ENCODE measurements at places on chromosomes 6 and 20.

DNA sequence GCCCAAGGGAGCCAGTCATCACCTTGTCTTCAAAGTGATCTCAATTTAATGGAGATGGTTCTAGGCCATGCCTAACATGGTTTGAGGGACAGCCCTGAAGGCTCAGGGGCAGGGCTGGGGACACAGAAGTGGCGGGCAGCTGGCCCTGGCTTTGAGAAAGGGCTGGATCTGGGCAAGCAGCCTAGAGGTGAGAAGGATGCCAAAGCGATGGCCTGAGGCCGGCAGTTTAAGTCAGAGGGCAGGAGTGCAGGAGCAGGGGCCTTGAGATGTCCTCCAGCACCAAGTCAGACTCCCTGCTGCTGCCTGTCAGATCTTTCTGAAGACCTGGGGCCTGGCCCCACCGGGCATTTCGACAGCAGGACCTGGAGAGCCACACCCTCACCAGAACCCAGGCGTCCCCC is 28.4 kb upstream of the APMAP start:
- no peak for DNase-seq

DNA sequence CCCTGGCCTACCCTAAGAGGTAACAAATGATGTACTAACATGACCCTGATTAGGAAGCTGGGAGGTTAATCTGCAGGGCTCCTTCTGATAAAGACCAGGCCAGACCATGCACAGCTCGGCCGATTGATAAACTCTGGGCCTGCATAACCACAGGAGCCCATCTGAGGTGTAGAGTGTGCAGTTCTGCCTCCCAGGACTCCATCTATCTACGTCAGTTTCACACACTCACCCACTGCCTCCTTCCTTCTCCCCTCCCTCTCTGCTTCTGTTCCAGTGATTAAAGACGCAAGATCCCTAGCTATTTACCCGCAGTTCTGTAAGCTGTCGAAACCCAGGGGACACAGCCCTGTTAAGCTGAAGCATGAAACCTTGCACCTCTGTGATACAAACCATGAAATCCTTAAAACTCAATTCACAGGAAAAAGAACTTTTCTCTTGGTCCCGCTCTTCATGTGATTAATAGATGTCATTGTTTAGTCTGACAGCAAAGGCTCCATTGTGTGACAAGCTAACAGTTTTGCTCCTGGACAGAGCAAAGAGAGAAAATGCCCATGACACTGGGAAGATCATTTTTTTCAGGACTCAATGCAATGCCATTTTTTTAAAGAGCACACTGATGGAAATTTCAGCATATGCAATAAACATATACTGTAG is 470.6 kb downstream of the MAFB start:
- no peak for DNase-seq

DNA sequence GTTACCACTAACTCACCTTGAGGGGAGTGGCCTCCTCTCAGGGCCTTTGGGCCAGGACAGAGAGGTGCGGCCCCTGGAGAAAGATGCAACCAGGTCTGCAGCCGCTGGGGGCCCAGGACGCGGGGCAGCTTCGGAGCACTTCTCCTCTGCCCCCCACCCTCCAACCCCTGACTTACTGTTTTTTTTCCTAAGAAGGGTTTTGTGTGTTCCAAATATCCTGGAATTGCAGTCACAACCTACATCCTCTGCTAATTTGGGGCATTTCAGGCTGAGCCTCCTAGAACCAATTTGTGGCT is 1.7 kb downstream of the LINC00237 start:
- no peak for DNase-seq

- no peak for DNase-seq
Measured at GRCh38 chr6:46899659-46900058, 22.1 kb downstream of the ADGRF5 start.

GRCh38 chr6:140344142-140344913 is 969.9 kb upstream of the CITED2 start:
- no peak for DNase-seq

DNA sequence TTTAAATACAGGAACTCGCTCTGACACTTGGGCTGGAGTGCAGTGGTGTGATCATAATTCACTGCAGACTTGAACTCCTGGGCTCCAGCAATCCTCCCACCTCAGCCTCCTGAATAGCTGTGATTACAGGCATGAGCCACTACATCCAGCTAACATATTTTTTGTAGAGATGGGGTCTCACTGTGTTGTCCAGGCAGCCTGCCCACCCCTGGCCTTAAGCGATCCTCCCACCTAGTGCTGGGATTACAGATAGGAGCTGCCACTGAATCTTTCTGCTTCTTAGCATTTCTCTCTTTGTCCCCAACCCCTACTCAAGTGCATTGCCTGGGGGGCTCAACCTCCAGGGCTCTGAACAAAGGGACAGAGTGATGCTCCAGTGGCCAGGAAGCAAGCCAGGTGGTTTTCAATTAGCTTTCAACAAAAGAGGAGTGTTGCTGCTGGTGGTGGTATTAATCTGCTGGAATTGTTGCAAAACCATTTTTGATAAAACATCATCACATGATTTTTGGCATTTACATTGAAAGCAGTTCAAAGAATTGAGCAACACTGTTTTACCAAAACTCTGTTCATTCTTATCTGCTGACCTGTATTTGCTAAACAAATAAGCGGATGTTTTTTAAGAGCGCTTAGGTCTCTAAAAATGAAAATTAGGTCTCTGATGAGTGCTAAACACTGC is 40.4 kb upstream of the BPIFA2 start:
- DNase-seq, result no peak

- no peak for DNase-seq
Measured at GRCh38 chr6:130969166-130969565, 93.9 kb downstream of the EPB41L2 start.

GRCh38 chr6:73873081-73873480 is 177.1 kb downstream of the CD109 start:
- DNase-seq, result no peak

- no peak for DNase-seq
Measured at GRCh38 chr6:44265722-44266233, 427 bp upstream of the NFKBIE start.

Measured in activated T-cell treated with anti-CD3 and anti-CD28 coated beads for 48 hours (primary cell).